Stimulated activated CD8-positive, alpha-beta memory T cell treated with anti-CD3 and anti-CD28 coated beads, Interleukin-4, amount 100 ng/mL, for 4 hours (primary cell): ENCODE measurements at places on chromosomes 6 and 20.

- DNase-seq = no peak
Measured at GRCh38 chr20:44592366-44592765, 10.0 kb downstream of the PKIG start.

DNA sequence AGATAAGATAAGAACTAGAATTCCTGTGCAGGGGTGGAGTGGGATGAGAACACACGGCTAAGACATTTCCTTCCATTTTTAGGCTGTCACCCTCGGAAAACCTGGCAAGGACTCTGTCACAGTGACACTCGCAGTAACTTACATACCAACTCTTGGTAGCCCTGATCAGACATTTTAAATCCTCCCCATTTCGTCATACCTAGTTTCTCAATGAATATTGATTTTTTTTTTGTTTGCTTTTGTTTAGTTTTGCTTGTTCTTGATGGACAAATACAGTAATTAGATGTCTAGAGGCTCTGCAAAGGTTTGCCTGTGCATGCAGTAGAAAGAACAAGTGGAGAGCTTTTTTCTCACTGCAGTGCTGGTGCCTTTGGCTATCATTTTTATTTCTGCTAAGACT lies 213.0 kb upstream of the FAM83B start:
- DNase-seq = no peak

- no peak for DNase-seq
Measured at GRCh38 chr6:53618219-53618618, 47.3 kb downstream of the KLHL31 start.

DNA sequence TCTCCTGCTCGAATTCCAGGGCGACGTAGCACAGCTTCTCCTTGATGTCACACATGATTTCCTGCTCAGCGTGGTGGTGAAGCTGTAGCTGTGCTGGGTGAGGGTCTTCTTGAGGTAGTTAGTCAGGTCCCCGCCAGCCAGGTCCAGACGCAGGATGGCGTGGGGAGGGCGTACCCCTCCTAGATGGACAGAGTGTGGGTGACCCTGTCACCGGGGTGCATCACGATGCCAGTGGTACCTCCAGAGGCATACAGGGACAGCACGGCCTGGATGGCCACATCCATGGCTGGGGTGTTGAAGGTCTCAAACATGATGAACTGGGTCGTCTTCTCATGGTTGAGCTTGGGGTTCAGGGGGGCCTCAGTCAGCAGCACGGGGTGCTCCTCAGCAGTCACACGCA lies 110.2 kb upstream of the CNR1 start:
- no peak for DNase-seq

DNA sequence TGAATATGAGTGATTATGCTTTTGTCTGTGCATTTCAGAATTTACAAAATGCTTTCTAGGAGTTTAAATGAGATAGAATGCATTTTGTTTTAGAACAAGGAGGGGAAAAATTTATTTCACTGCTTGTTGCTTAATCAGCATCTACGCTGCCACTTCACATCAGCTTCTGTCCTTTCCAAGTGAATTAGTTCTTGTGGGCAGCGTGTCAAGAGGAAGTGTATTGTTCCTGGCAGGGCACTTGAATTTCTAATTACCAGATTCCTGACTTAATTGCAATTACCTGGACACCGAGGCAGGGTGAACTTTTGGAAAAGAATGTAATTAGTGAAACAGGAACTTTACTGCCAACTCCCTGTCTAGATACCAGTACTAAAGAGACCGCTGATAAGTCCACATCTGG lies 263.5 kb downstream of the TMEM242 start:
- no peak for DNase-seq

- no peak for DNase-seq
Measured at GRCh38 chr6:56684342-56685101, 41.8 kb upstream of the DST start.

DNA sequence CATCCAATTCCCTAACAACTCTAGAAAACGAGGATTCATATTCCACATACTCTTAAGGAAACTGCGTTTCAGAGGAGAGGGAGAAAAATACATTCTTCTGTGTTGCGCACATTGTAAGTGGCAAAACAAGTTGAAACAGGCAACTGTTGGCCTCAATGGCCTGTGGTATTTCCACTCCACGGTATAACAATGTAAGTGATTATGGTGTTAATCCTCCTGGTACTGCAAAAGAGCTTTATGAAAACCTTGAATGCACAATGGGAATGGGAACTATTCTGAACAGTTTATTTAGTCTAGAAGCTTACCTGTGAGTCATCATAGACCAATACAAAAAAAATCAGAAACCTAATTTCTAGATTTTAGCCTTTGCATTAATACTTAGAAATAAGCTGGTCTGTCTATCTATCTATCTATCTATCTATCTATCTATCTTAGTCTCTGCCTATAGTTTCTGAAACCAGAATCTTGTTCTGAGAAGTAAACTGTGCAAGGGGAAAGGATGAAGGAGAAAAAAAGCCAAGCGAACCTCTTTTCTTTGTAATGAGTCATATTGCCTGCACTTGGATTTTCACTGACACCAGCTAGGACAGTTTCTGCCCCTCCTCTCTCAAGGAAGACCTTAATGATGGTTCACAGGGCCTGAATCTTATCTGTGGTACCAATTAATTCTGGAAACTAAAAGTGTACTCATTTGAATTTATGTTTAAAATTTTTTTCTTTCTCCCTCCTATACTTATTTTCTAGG lies 101.5 kb downstream of the RNF144B start:
- DNase-seq = no peak

- no peak for DNase-seq
Measured at GRCh38 chr6:18323935-18324705, 59.8 kb upstream of the DEK start.

GRCh38 chr6:39225946-39226437 lies 3.3 kb downstream of the KCNK5 start:
- DNase-seq = peak; percentile 24

- DNase-seq = no peak
Measured at GRCh38 chr6:168525926-168526630, 85.1 kb downstream of the SMOC2 start.

- DNase-seq = no peak
Measured at GRCh38 chr20:15919118-15919517, 654.1 kb downstream of the KIF16B start.

DNA sequence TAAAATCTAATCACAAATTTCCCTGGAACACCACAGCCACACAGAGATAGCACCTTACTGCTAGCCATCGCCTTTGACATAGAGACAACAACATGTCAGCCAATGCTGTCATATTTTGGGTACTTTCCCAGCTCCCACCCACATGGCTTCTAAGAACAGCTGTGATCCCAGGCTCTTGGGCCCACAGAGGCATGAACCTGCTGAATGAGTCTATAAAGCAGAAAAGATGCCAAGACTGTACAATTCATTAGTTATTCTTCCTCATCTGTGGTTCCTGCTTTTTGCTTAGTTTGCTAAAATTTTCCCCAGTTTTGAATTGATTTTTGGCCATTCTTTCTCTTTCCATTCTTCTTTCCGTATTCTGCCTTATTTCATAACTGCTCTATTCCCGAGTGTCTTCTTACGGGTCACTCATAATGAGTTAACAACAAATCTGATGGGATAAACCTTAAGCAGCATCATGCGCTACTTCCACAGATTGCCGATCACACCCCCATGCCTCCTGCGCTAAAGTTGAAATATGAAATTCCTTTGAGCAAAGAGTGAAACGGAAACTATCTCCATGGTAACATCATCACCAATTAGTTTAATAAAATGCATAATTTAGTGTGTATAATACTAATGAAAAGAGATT lies 327.3 kb upstream of the HSF2 start:
- no peak for DNase-seq

- no peak for DNase-seq
Measured at GRCh38 chr6:157121897-157122296, 201.4 kb downstream of the TMEM242 start.

DNA sequence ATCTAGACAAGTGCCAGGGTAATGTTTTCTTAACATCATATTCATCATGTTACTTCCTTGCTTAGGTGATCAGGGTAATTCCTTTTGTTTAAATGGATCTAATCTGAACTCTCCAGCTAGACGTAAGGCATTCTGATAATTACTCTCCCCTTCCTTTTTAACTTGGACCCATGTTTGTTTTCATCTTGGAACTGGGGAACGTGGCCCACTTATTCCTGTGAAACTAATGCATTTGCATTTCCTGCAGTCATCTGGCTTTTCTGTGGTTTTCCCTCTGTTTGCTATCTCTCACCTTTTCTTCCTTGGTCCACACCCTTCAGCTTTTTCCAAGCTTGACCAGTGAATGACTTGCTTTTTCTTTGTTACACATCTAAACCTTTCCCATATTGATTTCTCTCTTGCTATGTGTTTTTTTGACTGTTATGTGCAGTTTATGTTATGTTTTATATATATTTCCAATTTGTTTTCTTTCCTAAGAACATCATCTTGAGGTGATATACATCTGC lies 33.3 kb downstream of the SLX4IP start:
- DNase-seq = no peak

DNA sequence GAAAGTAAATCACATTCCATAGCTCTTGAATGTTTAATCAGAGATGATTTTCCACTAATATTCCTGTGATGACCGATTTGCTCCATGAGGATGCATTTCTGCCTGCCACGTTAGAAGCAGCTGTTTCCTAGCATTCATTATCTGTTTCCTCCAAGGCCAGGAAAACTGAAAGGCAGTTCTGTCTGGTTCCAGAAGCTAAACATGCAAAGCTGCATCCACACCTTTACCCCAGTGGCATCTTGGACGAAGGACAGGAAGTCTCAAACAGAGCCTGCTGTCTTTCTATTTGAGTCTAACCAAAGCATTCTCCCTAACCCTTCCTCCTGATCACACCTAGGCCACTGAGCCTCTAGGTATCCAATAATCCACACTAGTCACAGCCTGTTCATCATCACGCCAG lies 27.6 kb downstream of the CNKSR3 start:
- no peak for DNase-seq

- no peak for DNase-seq
Measured at GRCh38 chr6:109867970-109868358, 110.1 kb upstream of the GPR6 start.

- no peak for DNase-seq
Measured at GRCh38 chr6:88115307-88115706, 50.8 kb downstream of the CNR1 start.

- DNase-seq = no peak
Measured at GRCh38 chr6:28600245-28600644, 74.6 kb downstream of the GPX5 start.

DNA sequence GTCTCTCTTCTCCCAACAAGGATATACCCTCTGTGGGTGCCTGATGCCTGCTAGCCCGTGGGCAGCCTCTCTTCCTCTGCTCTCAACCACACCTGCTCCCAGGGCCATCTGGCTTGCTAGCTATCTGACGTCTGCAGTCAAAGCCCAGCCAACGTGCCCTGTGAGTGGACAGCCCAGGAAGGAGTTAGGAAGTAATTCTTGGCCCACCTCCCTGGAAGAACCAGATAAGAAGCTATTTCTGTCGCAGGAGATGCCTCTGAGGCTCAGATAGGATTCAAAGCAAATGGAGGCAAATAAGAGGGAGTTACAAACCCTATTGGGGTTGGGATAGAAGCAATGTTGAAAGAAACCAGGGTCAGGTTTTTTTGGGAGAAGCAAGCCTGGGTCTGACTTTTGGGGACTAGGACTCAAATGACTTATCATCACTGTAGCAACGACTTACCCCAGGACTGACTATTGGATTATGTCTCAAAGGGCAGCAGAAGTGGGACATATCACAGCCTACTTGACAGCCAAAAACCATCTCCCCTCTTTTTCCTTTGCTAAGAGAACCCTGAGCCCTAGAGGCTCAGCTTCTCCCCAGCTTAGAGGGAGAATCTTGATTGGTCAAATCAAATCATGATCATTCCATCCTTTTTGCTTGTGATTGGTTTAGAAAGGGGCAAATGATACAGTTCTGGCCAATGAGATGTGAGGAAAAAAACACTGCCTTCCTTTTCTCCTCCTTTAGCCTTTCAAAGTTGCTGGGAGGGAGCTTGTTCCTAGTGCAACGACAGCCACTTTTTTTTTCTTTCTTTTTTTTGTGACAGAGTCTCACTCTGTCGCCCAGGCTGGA lies 18.0 kb upstream of the CDK5RAP1 start:
- no peak for DNase-seq

- no peak for DNase-seq
Measured at GRCh38 chr6:24522228-24523176, 27.7 kb downstream of the ALDH5A1 start.

GRCh38 chr6:46676604-46677313 lies 10.9 kb upstream of the TDRD6 start:
- no peak for DNase-seq

DNA sequence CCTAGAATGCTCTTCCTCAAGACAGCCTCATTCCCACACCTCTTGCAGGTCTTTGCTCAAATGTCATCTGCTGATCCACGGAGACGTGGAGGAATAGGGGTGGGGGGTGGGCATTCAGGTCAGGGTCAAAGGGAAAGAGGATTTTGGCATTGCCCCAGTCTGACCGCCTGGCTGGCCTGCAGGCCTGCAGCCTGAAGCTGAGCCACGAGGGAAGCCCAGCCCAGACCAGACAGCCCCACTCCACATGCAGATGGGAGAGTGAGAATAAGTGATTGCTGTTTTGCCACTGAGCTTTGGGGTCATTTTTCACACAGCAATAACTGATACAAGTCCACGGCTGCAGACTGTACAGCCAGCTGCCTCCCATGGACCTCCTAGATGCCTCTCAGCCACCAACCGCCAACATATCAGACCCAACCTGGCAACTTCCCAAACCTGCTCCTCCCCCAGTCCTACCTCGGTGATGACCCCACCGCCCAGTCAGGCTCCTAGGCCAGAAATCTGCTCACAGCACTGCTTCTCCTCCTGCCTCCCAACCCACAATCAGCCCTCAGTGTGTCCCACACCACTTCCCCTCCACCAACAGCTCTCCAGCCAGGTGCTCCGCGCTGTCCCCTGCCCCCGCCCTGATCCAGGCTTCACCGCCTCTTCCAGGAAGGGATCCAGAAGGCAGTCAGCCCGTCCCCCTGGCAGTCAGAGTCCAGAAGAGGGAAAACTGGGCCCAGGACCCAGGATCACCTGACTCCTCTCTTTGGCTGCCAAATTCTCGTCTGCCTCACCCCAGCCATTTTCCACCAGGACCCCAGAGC lies 14.0 kb downstream of the KIAA1755 start:
- no peak for DNase-seq

GRCh38 chr6:1904466-1904799 lies 294.7 kb downstream of the FOXC1 start:
- DNase-seq = no peak

DNA sequence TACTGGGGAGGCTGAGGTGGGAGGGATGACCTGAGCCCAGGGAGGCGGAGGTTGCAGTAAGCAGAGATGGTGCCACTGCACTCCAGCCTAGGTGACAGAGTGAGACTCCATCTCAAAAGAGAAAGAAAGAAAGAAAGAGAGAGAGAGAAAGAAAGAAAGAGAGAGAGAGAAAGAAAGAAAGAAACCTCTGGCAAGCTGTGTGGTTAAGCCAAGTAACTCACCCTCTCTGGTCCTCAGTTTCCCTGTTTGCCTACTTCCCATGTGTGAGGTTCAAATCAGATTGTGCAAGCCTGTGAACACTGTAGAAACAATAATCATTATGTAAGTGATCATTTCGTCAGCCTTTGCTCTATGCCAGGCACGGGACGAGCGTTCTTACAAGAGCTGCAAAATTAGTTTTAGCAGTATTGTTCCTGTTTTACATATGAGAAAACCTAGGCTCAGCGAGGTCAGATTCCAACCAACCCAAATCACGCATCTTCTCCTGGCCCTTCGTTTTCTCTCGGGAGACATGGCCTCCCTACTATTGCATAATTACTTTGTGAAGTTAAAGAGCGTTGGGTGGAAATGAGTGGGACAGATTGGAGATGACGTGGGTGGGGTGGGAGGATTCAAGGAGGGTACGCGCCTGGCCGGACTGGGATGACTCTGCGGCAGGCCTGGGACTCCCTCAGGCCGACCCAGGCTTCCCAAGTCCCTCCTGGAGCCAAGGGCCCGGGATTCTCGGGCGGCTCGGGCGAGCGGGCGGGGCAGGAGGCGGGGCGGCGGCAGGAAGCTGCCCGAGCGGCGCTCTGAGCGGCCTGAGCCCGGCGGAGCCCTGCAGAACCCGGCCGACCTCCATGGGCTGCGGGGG lies at the start of gene SNX21:
SNX21 (plus strand) TSS at position 770 of the 853 bp plus-strand sequence. CDS start 121 bp downstream, outside the sequence.
- DNase-seq = no peak
